Spleen (tissue), 13 donors: ENCODE measurements at places on chromosomes 7 and 10. TPM values are rescaled to one million over a fixed set of nuclear protein-coding genes. Genes with fewer than 3 reads are reported as not detected.

The AKR1C2 gene
- total RNA-seq = 2.4 TPM

The FAM3C gene
- total RNA-seq = 45.8 TPM

The PITX3 gene
- not detected for total RNA-seq

The ALDH18A1 gene
- total RNA-seq = 38.8 TPM

The JAKMIP3 gene
- total RNA-seq = 0.43 TPM

The LIPJ gene
- total RNA-seq = not detected

The PLEKHS1 gene
- total RNA-seq = not detected

The OR2A12 gene
- total RNA-seq = not detected

The TDRD1 gene
- 1.1 TPM for total RNA-seq

The CCDC172 gene
- not detected for total RNA-seq

The EGR2 gene
- 2.8 TPM for total RNA-seq

The ZDHHC4 gene
- 37.6 TPM for total RNA-seq

The COA1 gene
- total RNA-seq = 98.5 TPM

The AKR1C8 gene
- not detected for total RNA-seq

The DBNL gene
- 207 TPM for total RNA-seq

The PTPRN2 gene
- total RNA-seq = 18.2 TPM

The TEX47 gene
- not detected for total RNA-seq

The RTKN2 gene
- 2.3 TPM for total RNA-seq

The HOXA1 gene
- total RNA-seq = 1.1 TPM

The TMEM140 gene
- 43.8 TPM for total RNA-seq

The PAPSS2 gene
- 13.9 TPM for total RNA-seq

The CCAR1 gene
- 63.3 TPM for total RNA-seq

The CHN2 gene
- 37.3 TPM for total RNA-seq

The ASAH2 gene
- 1.4 TPM for total RNA-seq

The AGAP5 gene
- 9.4 TPM for total RNA-seq

The ANXA8 gene
- not detected for total RNA-seq

The ADAMTS14 gene
- total RNA-seq = 0.46 TPM

The OR2A42 gene
- not detected for total RNA-seq

The C7orf25 gene
- total RNA-seq = 5.2 TPM

The PHYHIPL gene
- not detected for total RNA-seq

The P4HA1 gene
- 74.1 TPM for total RNA-seq

The ADRA2A gene
- 8.6 TPM for total RNA-seq

The INHBA gene
- 0.36 TPM for total RNA-seq

The CYP2E1 gene
- 4.0 TPM for total RNA-seq

The STX1A gene
- total RNA-seq = 6.2 TPM

The INA gene
- total RNA-seq = not detected

The ADRB1 gene
- 3.6 TPM for total RNA-seq

The OR9A2 gene
- 0.64 TPM for total RNA-seq

The TMEM196 gene
- not detected for total RNA-seq

The RBAK gene
- total RNA-seq = 14.0 TPM

The GRM3 gene
- total RNA-seq = not detected

The PNLIPRP3 gene
- not detected for total RNA-seq
